ENCODE measurements at places on chromosomes 2 and 18.

DNA sequence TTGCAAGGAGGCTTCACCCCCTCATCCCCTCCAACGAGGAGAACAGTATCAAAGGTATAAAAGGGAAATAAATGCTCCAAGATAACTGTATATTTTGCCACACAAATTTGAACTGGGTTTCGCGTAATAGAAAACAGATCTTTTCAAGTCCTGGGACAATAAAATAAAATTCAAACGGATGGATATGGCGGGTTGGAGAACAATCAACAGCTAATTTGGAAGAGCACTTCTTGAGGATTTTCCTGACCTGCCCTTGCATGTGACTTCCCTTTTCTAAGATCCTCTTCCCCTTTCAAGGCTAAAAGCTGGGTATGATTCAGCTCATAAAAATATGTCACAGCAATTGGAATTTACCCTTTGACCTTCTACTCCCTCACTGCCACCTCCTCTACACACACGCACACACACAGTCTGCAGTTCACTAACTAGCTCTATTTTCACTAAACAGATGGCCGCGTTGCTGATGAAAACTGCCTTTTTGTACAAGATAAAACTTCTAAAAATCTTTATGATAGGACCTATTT, 386.9 kb downstream of the FIGN start:
- peak; percentile 32 for DNase-seq

DNA sequence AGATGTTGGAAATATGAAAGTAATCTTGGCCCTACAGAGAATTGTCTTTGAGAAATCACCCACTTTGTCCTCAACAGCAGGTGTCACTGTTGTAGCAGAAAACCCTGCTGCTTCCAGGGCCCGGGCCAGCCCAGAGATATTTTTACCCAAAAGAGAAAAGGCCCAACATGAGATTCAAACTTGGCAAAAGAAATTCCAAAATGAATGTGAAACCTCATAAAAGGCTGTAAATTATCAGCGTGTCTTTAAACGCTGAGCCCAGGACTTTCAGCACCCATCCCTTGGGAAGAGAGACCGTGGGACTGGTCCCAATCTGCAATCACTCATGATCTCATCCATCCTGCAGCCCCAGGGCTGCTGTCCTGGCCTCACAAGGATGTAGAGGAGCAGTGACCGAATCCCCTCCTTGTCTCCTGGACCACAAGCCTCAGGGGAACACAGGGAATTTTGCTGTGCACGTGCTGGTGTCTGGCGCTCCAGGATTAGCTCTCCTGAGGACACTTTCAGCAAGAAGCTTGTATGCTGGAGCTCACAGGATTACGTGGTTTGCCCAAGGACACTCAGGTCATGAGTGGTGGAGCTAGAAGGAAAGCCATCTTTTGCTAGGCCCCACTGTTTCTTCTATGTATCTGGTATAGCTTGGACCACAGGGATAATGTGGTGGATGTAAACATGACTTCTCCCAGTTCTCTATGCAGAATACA, 202.1 kb downstream of the RNF144A start:
- peak; percentile 26 for DNase-seq

DNA sequence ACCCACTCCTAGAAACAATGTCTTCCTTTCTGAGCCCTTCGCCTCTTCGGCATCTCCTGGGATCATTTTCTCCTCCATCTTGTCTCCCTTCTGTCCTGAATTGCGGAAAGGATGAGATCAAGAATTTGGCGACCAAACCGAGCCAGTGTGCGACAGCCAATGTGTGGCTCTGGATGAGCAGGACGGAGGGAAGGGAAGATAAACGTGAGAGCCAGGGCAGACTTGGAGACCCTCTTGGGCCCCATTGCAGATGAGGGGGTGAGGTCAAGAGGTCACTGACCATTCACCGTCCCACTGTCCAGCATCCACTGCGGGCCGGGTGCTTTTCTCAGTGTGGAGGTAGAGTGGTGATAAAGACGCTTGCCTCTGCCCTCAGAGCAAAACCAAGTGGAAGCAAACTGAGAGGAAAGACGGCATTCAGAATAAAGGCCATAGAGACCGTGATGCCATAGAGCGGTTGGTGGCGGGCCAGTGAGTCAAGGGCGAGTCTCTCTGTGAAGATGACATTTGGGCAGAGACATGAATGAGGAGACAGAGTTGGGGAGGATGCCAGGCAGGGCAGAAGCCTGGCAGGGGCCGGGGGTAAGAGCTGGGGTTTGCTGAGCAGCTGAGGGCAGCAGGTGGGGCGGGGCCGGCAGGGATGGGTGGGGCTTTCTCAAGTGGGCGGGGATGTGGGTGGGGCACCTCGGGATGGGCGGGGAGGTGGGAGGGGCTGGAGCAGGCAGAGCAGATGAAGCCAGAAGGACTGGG, 55.6 kb downstream of the ACAA2 start:
- DNase-seq = no peak

GRCh38 chr2:222393733-222394267, 30.5 kb upstream of the SGPP2 start:
- no peak for DNase-seq

DNA sequence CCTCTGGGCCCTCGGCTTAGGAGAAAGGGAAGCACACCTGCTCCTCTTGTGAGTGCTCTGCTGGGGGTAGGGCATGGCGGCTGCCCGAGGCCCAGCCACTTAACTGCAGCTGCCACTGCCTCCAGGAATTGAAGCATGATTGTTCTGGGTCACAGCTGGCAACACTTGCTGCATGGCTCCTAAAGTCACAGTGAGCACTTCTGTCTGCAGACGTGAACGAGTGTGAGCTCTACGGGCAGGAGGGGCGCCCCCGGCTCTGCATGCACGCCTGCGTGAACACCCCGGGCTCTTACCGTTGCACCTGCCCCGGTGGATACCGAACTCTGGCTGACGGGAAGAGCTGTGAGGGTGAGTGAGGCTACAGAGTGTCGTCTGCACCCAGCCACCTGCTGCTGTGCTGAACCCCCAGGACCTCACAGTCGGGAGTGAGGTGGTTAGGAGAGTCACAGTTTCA, 44.4 kb downstream of the FBLN7 start:
- DNase-seq = no peak

DNA sequence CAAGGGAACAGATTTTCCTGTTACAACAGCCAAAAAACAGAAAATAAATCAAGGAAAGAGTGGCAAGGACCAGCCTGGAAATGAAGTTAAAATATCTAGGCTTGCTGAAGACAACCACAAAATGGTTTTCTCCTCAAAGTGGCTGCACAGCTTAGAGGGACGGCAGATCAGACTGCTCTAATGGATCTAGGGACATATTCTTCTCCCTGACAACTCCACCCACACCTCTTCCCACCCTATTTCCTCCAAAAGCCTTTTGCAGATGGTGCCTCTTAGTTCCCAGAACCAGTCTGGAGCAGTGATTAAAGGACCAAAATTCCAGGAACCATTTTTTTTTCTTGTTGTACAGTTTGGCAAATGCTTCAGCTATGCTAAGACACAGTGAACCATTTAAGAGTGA, 220.2 kb upstream of the SIX2 start:
- DNase-seq = no peak

- no peak for DNase-seq
These were observed 45.8 kb downstream of the LAMA3 start for GRCh38 chr18:23735021-23735464.

GRCh38 chr2:179703702-179704101, 157.7 kb downstream of the ZNF385B start:
- DNase-seq = no peak

DNA sequence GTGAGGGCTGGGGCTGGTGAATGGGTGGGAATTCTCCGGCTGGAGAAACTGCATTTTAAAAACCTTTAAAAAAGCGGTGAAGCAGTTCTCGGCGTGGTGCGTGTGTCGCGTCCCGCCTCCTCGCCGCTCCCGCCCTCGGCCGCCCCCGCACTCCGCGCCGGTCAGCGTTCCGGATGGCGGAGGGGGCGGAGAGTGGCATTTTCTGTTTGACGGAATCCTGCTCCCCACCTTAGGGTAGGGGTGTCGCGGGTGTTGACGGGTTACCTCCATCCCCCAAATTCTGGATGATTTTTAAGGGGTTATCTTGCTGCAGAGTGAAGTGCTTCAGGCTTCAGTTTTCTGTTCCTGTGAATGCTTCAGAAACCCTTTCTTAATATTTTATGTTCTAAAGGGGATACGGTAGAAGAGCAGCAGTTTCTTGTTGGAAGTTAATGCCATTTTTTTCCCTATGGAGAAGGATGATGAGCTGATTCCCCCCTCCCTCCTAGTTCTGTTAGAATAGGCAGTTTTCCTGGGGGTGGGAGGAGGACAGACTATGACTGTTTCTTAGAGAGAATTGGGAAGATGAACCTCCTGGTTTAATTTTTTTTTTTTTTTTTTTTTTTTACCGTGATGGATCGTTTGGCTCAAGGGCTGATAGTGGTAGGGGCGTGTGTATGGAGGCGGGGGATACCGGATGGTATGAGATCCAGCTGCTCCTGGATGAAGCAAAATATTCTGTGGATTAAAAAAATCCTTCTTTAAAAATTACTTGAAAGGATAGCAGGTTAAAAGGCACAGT, 756 bp downstream of the ABI2 start:
- peak; percentile 32 for DNase-seq

DNA sequence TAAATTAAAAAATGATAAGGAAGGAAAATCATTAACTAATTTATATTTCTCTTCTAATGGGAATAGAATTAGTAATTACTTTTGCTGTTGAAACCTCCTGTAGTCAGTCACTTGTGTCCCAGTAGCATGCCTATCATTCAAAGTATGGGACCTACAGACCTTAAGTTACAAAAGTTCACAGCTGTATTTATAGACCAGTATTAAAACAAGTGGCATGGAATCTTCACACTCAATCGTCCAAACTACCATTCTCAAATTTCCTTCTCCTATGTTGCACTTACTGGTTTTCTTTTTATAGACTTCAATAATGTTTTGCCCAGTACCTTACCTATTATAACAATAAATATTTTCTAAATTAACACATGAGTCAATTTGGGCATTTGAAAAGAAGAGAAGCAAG, 639.9 kb downstream of the ERBB4 start:
- DNase-seq = no peak

GRCh38 chr18:49621301-49621700, 59.4 kb downstream of the LIPG start:
- DNase-seq = no peak

DNA sequence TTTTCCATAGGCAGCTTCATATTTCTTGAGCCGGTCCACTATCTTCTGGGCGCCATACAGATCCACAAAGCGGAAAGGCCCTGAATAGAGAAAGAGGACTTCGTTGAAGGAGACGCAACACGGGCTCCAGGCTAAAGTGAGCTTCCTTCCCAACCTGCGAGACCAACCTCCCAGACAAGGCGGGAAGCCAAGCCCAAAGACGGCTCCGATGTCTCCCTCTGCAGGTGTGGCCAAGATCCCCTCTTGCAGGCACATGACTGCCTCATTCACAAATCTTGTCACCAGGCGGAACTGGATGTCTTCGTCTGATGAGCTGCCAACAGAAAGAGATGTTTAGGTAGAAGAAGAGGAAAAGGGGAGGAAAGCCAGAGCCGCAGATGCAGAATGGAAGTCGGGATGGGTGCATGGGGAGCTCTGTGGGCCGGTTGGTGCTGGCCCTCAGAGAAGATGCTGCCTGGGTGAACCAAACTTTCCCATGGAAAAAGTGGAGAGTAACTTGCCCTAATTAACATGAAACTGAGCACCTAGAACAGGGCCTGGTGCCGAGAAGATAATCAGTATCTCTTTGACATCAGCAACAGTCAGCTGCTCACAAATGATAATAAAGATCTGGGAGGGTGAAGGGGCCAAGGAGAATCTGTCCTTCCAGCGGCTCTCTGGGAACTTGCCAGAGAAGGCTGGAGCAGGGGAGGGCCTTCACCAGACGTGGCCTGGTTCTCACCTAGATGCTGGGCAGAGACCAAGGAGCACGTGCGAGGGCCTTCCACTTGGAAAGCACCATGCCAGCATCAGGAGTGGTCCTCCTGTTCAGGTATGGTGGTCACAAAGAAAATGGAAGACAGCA, 18.6 kb downstream of the GAREM2 start:
- DNase-seq = no peak

DNA sequence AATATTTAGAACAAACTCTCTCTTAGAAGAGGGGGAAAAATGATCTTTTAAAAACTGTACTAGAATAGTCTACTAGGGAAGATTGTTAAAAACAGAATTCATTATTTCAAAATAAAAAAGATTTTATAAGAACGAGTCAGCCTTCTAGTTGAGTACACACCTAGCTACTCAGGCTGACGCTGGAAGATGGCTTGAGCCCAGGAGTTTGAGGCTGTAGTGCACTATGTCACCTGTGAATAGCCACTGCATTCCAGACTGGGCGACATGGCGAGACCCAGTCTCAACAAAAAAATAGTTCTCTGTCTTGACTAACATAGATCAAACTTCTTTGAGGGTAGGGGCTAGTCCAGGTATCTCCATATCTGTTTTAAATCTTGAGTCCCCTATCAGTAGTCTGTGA, 33.9 kb downstream of the ERLEC1 start:
- no peak for DNase-seq

DNA sequence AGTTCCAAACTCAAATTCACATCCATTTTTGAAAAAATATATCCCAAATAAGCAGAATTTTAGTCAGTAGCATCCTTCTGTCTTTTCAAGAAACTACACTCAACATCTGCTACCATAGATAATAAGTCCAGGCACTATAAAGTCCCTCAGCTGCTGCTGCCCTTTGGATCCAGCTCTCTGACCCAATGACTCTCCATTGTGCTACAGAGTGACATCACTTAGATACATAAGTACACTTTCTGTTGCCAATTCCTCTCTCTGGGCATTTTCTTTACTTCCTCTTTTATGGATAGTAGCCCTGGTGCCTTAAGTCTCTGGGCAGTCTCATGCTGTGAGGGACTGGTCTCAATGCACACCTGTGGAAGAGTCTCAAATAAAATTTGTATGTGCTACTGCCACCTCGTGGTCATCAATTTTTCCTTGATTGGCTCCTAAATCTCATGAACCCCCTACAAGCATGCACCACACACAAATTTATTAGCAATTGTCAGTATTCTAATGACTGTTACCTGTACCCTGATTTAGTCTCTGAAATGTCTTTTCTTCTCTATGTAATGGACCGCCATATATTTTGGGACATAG, 219.2 kb downstream of the LRP1B start:
- peak; percentile 10 for DNase-seq

- no peak for DNase-seq
These were observed 79.7 kb downstream of the EMILIN2 start for GRCh38 chr18:2926528-2926927.

- DNase-seq = no peak
These were observed 7.3 kb downstream of the IL36G start for GRCh38 chr2:112985090-112985489.

- no peak for DNase-seq
These were observed 126.2 kb downstream of the NAT8 start for GRCh38 chr2:73516033-73516432.

- no peak for DNase-seq
These were observed 14.8 kb upstream of the SLC66A3 start for GRCh38 chr2:11140492-11140891.

DNA sequence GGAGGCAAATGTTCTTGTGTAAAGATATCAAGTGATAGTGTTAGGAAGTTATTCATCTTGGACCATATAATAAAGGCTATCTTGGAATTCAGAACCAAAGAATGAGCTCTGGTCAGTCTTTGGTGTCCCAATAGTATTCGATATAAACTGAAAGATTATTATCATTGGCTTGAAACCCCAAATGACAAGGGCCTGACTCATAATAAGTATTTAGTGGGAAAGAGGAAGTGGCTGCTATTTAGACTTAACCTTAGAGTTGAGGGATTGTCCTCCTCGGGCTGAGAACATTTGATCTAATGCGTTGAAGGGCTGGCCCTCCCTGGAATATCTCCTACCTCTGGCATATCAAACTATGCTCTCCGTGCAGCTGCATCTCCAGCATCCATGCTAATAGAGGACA, 67.5 kb downstream of the CDH20 start:
- no peak for DNase-seq

GRCh38 chr2:12062053-12062395, 315.6 kb downstream of the LPIN1 start:
- DNase-seq = no peak
